ENCODE measurements at places on chromosomes 6 and 20.

GRCh38 chr6:159481897-159482296 is 211.1 kb downstream of the SOD2 start:
- DNase-seq: no peak

GRCh38 chr6:44169154-44169553 is 10.5 kb downstream of the CAPN11 start:
- no peak for DNase-seq

DNA sequence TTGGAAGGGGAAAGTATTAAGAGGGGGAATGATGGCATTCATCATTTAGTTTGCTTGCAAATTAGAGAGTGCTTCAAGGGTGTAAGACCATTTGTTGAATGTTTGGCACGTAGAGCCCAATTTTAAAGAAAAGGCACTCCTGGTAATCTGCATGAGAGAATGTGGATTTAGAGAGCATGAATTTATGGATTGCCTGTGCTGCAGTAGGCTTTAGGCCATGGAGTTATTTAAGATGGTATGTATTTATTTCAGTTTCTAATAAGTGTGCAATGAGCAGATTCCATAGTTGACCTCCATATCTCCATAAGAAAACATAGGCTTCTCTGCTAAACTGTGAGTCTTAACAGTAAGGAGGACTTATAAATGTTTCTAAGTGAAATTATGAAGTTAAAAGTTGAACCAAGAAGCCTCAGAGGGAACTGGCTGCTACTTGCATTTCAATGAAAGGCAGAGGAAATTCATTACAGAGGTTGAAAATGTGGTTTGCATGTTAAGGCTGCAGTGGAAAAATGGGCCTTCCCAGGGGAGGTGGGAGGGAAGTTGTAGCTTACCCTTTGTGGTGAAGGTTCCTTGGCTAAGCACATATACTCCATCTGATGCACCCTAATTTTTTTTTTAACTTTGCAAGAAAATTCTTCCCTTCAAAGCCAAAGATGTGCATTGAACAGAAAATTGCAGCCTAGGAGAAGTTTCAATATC is 134.2 kb downstream of the CARMIL1 start:
- DNase-seq: no peak

GRCh38 chr20:41927655-41928054 is 309.5 kb upstream of the CHD6 start:
- no peak for DNase-seq

DNA sequence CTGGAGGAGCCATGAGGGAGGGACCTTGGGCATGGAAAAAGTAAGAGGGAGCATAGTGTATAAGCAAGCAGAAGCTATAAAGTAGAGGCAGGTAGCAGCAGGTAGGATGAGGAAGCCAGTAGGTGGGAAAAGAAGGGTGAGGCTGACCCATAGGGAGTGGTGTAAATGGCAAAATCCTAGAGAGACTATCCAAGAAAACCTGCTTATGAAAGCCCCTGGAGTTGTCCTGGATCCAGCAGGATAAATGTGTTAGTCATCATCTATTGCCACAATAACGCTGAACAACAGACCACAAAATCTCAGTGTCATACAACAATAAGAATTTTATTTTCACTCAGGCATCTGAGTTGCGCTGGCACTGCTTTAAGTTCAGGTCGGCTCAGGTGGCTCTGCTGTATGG is 30.2 kb downstream of the CHD6 start:
- DNase-seq: no peak
